Nephron progenitor cell (in vitro differentiated cells): ENCODE measurements at places on chromosomes 7 and 10.

- no peak for DNase-seq
Observed at GRCh38 chr10:78218798-78219490, 185.3 kb downstream of the RPS24 start.

DNA sequence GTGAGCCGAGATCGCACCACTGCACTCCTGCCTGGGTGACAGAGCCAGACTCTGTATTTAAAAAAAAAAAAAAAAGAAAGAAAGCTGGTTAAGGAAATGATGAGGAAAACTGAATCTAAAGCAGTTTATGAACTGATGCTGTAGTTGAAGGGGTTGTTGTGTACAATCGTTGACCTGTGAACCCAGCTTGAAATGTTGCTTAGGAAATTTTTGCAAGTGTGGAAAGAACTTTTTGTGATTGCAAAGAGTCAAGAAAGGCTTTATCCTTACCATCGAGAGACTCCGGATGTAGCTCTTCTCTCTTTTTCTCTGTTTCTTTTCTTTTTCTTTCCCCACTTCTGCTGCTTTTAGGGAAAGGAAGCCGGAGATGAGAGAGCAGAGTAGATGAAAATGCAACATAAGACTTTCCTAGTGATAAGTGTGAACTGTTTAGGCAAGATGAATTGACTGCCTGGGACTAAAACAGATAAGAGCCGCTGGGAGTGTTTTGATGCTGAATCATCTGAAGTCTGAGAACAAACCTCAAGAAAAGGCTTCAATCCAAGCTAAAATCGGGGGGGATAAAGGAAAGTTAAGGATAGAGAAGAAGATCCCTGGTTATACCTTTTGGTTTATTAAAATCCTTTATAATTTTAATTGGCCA lies 69.0 kb downstream of the TAF3 start:
- DNase-seq = no peak

DNA sequence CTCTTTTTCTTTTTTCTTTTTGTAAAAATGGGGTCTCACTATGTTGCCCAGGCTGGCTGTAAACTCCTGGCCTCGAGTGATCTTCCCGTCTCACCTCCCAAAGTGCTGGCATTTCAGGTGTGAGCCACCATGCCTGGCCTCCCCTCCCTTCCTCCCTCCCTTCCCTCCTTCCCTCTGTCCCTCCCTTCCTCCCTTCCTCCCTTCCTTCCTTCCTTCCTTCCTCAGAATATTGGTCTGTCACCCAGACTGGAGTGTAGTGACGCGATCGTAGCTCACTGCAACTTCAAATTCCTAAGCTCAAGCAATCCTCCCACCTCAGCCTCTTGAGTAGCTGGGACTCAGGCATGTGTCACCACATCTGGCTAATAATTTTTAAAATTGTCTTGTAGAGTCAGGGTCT lies 8.4 kb downstream of the AGAP3 start:
- DNase-seq = no peak

GRCh38 chr10:129713659-129714265 lies 246.7 kb downstream of the MGMT start:
- DNase-seq = no peak

GRCh38 chr7:55423277-55423711 lies 58.2 kb downstream of the LANCL2 start:
- no peak for DNase-seq

DNA sequence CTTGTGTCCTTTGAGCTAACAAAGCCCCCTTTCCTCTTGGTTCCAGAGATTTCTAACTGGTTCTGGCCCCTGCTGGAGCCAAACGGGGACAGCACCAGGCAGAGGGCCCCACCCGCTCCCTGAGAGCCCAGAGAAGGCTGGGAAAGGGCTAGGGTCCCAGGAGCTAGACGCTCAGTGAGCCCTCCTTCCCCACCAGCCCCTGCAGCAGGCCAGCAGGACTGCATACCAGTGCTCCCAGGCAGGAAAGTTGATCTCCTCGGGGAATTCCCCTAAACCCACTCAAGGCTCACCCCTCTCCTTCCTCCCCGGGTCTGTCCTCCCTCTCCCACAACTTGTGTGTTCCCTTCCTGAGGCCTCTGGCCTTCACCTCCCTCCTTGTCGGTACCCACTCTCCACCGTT lies 47.7 kb downstream of the PAX2 start:
- DNase-seq = peak; percentile 28

DNA sequence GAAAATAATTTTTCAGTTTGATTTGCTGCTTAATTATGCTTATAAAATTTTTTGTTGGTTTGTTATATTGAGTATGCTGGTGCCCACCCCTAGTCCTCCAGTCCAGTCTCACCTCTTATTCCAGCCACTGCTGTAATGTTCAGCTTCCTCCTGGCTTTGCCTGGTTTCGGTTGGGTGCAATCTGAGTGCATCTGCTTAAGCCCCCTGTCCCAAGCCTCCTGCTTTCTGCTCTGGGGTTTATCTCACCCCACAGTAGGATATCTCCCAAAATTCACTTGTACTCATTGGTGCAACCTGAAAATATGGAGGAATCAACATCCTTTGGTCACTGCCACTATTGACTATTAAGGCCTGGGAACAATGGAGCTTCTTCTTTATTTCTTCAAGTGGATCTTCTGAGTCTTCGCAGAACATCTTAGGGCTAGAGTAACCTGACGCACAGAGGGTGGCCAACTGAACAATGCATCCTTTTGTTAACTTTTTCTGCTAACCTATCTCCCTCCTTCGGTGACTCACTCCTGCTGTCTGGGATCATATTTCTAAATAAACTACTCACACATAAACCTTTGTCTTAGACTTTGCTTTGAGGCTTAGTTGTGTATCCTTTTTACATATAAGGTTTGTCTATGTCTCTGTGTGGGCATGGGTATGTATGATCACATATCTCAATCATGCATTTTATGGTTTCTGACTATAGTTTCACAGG lies 19.1 kb upstream of the SOSTDC1 start:
- DNase-seq = no peak

DNA sequence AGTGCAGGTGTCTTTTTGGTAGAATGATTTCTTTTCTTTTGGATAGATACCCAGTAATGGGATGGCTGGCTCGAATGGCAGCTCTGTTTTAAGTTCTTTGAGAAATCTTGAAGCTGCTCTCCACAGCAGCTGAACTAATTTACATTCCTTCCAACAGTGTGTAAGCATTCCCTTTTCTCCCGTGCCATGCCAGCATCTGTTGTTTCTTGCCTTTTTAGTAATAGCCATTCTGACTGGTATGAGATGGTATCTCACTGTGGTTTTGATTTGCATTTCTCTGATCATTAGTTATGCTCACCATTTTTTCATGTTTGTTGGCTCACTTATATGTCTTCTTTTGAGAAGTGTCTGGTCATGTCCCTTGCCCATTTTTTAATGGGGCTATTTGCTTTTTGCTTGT lies 486.3 kb downstream of the GALNT17 start:
- DNase-seq = no peak

GRCh38 chr7:137965942-137966640 lies 35.8 kb downstream of the CREB3L2 start:
- DNase-seq = no peak

DNA sequence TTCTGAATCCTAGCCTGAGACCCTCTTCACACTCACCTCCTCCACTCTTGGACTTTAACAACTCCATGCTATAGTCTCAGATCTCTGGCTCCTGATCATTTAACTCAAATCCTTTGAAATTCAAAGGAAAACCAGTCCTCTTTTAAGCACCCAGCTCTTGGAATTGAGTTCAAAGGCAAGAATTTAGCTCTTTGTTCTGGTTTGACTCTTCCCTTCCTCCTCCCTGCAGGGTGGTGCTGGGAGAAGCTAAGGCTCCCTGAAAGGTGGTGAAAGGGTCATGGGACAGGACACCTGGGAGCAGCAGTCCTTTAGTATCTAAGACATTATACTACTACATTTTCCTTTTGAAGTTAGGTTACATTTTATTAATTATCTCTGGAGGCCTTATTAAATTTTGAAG lies 259.4 kb downstream of the CCSER2 start:
- DNase-seq = no peak

DNA sequence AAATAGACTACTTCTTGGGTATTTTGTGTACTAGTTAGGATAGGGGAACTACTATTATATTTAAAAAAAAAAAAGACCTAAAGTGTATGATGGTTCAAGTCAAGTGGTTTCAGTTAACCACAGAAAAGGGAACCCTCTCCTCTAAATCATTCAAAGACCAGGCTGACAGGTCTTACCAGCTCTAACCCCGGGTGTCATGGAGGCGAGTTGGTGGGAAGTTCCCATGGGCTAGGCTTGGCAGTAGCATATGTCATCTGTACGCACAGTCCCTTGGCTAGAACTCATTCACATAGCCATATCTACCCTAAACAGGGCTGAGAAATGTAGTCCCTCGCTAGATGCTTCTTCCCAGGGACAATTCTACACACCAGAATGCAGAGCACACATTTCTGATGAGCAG lies 37.7 kb upstream of the KCNMA1 start:
- no peak for DNase-seq

DNA sequence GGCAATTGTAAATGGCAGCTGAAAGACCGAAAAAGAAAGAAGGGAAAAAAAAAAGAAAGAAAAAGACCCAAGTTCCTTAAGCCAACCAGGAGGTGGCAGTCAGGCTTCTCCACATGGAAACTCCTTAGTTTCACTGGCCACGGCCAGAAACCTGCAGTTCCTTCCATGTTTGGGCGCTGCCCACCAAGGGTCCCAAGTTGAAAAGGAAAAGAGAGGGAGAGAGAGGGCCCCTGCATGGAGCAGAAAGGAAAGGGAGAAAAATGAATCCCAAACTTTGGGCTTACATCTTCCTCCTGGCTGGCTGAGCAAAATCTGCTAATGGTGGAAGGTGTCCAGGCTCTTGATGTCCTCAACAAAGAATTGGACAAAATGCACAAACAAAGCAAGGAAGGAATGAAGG lies 31.8 kb upstream of the ABCA13 start:
- no peak for DNase-seq

DNA sequence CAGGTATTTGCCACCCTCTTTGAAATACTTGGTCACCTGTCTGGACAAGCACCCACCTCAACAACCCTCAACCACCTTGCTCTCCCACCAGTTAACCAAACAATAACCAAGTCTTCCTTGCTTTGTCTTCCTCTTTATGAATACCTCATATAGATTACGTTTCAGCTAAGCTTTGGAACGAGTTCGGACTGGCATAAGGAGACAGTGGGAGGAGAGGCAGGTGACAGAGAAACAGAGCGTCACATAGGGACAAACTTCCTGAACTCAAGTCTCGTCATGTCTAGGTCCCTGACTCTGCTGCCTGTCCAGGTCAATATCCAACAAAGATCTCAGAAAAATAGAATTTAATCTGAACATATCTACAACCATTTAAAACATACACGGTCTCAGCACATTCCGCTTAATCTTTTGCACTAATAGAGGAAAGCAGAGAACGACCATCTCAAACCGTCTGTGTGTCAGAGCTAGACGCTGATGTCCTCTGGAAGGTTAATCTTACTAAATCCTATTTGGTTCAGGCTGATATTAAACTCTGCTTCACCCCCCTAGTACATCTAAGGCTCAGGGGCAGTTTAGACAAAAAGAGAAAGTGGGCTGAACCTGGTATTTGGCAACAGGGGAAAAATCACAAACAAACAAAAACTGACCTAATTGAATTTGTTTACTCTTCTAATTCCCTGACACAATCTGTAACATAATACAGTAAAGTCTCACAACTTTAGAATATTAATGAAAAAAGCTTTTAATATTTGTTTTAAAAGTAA lies 26.4 kb upstream of the SVOPL start:
- no peak for DNase-seq

DNA sequence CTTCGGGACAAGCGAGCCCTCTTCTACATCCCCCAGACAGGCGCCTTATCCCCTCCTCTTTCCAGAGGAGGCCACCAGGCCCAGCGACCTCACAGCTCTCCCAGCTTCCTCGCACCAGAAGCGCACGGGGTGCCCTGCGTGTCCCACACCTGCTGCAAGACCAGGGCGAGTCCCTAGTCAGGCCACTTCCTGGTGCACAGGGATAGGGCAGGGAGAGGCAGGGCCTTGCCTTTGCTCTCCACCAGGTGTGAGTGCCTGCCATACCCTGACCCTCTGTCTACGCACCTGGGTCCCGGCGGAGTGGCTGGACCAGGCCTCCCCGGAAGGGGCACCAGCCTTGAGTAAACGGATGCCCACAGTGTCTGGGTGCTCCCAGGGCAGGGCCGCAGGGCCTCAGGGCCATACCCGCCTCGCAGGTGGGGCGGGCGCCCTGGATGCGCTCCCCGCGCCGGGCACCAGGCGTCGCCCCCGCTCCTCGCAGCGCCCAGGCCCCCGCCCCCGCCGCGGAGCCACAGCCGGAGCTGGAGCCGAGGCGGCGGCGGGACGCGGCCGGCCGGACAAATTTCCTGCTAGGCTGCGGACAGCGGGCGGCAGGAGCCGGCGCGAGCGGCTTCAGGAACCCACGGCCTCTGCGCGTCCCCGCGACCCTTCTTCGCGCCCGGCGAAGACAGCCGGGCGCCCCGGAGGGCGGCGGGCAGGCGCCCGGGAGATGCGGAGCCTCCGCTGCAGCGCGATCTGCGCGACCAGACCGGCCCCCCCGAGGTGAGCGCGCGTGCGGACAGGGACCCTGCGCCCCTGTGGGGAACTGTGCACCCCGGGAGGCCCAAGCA lies at the start of gene PTPRE:
PTPRE (plus strand) TSS at position 556 of the 830 bp plus-strand sequence. CDS start 133,779 bp downstream, outside the sequence.
- DNase-seq = peak; percentile 82

- DNase-seq = no peak
Observed at GRCh38 chr7:89770161-89770560, 384.1 kb upstream of the STEAP1 start.

DNA sequence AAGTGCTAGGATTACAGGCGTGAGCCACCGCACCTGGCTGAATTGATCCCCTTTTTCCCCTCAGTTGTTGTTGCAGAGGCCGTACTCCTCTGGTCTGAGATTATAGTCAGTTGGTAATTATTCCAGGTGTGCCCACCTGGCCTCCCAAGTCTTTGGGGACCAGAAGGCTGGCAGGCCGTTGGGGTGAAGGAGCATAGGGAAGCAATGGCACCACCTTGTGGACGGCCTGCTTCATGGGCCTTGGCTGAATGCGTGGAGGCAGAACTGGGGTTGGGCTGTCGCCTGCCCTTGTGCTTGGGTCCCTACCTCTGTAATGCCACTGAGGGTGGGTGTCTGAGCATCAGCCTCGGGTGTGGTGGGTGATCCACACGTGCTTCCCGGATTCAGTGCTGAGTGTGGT lies 125.7 kb downstream of the RGS10 start:
- DNase-seq = peak; percentile 67

DNA sequence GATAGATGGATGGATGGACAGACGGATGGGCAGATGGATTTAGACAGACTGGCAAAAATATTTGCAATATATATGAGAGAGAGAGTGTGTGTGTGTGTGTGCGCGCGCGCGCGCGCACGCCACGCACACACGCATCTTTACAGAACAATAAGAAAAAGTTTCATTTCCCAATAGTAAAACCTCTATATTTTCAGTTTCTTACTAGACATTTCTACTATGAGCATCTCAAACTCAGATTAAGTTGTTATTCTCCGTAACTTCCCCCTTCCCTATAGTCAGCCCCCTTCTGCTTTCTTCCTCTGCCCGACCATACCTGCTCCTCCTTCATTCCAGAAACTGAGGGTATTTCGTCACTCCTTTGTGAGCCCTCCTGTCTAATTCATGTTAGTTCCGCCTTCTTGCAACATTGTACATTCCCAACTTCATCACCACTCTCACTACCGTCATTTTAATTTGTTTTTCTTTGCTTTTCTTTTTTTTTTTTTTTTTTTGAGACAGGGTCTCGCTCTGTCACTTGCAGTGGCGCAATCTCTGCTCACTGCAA lies 154.4 kb upstream of the SH2B2 start:
- DNase-seq = no peak
